ENCODE measurements at places on chromosomes 4 and X. TPM values are rescaled to one million over a fixed set of nuclear protein-coding genes. Genes with fewer than 3 reads are reported as not detected.

SPATA18 gene
- total RNA-seq, result not detected

GABRG1 gene
- not detected for total RNA-seq

TEX13B gene
- not detected for total RNA-seq

CENPI gene
- 69.2 TPM for total RNA-seq

RAB33A gene
- total RNA-seq, result 0.42 TPM

ETDA gene
- total RNA-seq, result not detected

TCEAL1 gene
- 53.5 TPM for total RNA-seq

GRCh38 chrX:10028283-10029104, 61.3 kb downstream of the CLDN34 start:
- no peak for DNase-seq

GRCh38 chr4:64756016-64756415, 346.8 kb upstream of the TECRL start:
- peak; percentile 73 for DNase-seq

DNA sequence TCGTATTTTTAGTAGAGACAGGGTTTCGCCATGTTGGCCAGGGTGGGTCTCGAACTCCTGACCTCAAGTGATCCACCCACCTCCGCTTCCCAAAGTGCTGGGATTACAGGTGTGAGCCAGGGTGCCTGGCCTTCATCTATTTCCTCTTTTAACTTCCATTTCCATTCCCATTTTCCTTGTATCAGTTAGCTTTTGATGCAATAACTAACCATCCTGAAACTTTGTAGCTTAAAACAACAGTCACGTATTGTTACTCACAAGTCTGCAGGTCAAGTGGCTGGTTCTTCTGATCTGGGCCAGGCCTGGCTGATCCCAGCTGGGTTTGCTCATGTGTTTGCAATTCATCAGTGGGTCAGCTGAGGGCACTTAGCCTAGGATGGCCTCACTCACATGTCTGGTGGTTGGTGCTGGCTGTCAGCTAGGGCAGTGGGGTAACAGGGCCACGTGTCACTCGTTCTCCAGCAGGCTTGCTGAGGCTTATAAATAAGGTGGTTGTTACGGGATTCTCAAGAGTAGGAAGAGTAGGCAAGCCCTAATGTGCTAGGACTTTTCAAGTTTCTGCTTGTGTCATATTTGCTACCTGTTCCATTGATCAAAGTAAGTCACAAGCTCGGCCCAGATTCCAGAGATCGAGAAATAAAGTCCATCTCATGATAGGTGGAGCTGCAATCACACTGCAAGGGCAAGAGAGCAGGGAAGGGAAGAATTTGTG, 88.2 kb downstream of the SOWAHB start:
- DNase-seq, result no peak

DNA sequence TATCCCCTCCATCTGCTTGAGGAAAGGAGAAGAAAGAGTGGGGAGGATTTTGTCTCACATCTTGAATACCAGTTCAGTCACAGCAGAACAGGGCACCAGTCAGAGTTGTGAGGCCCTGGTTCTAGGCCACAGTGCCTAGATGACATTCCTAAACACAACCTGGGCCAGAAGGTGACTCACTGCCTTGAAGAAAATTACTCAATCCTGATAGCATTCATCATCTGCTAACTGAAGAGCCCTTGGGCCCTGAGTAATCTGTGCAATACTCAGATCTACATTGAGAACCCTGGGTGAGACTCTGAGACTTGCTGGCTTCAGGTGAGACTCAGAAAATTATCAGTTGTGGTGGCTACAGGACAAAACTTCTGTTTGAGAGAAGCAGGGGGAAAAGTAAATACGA, 20.5 kb upstream of the PRR32 start:
- DNase-seq, result no peak

DNA sequence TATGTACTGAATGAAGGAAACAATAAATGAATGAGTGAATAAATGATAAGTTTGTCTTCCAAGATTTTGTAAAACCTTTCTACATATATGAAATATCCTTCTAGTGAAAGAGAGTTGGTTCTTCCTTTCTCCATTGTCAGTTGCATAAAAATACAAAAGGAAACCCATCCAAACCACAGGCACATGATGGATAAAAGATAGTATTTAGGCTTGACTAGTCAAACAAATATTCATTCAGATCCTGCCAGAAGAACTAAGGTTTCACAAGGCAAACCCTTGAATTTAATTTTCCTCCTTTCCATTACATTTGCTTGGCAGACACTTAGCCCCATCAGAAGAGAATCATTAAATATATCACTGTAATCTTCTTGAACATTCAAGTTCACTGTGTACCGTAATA, 208.4 kb downstream of the COL25A1 start:
- no peak for DNase-seq

DNA sequence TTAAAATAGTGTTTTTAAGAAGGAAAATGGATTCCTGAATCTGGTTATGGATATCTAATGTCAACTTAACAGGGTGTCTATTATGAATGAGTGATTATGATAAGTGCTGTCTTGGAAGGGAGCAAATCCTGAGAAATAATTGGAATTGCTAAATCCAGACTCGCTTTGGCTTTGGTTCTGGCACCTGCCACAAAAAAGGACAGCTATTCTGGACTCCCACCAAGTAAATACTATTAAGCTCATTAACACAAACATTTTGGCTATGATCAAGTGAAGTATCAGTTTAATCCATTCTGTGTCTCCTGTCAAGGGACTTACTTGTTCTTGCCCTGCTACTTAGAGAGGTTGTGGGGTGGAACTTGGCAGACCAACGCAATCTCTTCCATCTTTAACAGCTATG, 403.7 kb downstream of the CENPC start:
- no peak for DNase-seq

DNA sequence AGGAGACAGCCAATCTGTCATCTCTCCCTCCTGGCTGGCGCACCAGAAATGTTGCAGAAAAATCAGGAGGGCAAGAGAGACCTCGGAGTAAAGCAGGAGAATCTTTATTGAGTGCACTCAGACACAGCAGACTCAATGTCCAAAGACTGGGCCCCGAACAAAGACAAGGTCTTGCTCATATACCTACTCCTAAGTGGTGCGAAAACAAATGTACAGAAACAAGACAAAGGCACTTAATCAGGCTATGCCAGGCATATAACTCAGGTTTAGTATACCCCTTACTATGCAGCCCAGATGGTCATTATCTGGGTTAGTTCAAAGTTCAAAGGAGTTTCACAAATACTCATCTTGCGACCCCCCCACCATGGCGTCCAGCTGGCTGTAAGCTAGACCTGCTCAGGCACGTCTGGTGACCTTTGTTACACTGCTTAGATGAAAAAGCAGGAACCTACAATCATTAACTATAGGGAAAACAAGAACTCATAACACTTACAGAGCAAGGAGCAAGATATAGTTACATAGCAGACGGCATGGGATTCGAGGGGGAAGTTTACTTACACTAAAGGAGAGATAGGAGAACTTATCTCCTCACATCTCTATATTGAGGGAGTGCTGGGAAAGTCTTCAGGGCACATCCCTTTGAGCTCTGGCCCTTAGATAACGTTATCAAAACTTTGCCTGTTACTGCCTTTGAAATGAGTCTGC, 27.5 kb downstream of the SULT1E1 start:
- DNase-seq, result no peak

DNA sequence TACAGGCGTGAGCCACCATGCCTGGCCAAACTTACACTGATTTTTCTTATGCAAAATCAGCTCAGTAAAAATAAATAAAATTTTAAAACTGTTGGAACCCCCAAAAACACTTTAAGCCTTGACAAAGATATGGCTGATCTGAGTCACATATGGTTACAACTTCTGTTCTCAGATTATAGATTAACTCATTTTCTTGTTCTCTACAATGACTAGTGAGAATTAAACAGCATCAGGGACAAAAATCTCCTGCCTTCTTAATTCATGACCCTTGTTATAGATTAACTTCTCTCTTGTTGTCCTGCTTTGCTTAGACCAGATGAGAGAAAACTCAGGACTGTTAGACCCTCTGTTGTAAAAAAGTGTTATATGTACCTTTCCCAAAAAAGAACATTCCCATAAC, 24.2 kb upstream of the EXOC1L start:
- no peak for DNase-seq

- DNase-seq, result peak; percentile 10
Observed at GRCh38 chr4:70667740-70668535, 1.6 kb upstream of the JCHAIN start.

Data from M059J (cell line).